ENCODE measurements at places on chromosomes 1 and 21.

GRCh38 chr1:241591317-241591716, 48.9 kb downstream of the CHML start:
- no peak for DNase-seq

DNA sequence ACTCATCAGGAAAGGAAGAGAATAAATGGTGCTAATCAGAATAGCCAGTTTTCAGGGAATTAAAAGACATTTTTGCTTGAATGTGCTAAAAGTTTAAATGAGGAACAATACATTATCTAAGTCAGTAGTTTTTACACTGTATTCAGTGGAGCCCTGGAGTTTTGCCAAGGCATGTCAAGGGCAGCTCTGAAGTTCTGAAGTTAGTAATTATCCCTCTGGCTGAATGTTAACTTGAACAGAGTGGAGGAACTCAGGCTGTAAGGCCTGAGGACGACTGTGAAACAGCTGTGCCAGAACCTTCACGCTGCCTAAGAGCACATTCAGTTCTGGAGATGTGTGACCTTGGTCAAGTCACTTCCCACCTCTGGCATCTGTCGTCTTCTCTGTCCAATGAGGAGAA, 68.1 kb downstream of the EDEM3 start:
- no peak for DNase-seq

DNA sequence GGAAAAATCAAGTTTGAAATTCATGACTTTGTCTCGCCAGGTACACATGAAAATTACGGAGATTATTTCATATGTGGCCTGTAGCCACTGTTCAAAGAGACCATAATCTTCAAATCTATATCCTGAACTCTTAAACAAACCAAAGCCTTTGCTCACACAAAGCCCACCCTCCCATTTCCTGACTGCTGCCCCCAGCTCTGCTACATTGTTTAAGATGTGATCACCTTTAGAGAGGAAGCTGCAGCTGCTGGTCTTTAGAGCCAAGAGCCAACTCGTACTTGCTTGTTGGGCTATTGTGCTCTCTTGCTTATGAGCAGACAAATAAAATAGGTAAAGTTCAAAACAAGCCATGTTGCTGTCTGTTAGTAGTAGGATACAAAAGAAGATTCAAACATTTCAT, 71.9 kb downstream of the DTL start:
- DNase-seq: no peak

GRCh38 chr1:17672226-17672625, 82.9 kb upstream of the ACTL8 start:
- no peak for DNase-seq

DNA sequence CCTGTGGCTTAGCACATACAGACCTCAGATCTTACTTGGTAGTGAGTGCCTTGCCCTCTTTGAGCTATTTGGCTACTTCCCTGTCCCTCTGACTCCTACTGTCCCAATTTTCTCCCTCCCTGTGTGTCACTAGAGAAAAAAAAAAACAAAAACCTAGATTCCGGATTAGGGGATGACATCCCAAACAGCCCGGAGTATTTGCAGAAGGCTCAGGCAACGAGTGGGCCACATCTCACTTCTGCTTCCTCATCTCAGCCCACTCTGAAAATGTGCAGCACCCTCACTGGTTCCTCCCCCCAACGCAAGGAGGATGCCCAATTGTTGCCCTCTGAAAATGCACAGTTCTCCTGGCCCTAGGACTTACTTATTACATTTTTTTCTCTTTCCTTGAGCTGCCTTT, 4.9 kb downstream of the NHLH1 start:
- no peak for DNase-seq

GRCh38 chr1:212290608-212291007, 5.4 kb downstream of the PPP2R5A start:
- DNase-seq: no peak

- DNase-seq: no peak
Observed at GRCh38 chr1:63634471-63634870, 41.3 kb downstream of the PGM1 start.

GRCh38 chr1:65151641-65152040, 3.6 kb downstream of the AK4 start:
- DNase-seq: no peak

- no peak for DNase-seq
Observed at GRCh38 chr1:115727706-115728249, 40.7 kb downstream of the CASQ2 start.

GRCh38 chr21:37207441-37208009, 59.6 kb downstream of the VPS26C start:
- DNase-seq: no peak

DNA sequence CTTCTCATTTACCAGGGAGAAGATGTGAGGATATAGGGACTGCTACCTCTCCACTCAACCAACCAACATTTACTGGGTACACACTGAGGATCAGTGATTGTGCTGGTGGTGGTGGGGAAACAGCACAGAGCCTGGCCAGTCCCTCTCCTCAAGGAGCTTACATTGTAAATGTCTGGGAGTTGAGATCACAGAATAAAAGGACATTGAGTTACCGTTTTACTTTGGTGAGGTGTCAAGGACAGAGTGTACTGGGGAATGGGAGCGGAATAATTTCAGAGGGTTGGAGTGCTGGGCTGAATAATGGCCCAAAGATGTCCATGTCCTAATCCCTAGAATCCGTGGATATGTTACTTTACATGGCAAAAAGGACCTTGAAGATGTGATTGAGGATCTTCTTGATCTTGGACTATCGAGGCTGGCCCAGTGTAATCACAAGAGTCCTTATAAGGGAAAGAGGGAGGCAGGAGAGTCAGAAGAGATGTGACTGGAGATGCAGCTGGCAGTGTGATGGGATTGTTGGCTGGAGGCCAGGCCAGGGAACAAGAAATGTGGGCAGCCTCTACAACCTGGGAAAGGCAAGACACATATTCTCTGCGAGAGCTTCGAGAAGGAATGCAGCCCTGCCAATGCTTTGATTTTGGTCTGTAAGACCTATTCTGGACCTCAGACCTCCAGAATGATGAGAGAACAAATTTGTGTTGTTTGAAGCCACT, 26.6 kb upstream of the RWDD3 start:
- DNase-seq: no peak

GRCh38 chr21:32712043-32712442, 15.8 kb downstream of the SYNJ1 start:
- DNase-seq: no peak

DNA sequence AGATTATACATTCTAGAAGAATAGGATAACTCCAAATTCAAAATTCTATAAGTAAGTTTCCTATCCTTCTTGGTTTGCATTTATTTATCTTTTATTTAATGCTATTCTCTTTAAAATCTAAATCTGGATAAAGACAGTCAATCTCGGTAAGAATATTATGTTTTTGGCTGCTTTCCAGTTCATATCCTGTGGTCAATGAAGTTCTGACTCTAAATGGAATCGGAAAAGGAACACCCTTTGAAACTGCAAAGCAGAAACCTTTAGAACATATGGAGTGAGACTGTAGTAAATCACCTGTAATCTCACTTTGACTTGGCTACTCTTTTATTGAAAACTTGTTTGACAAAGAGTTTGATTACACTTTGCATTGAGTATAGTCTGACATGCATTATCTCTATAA, 85.2 kb downstream of the KIFAP3 start:
- DNase-seq: no peak

- DNase-seq: no peak
Observed at GRCh38 chr21:26148840-26149354, 21.7 kb downstream of the APP start.

DNA sequence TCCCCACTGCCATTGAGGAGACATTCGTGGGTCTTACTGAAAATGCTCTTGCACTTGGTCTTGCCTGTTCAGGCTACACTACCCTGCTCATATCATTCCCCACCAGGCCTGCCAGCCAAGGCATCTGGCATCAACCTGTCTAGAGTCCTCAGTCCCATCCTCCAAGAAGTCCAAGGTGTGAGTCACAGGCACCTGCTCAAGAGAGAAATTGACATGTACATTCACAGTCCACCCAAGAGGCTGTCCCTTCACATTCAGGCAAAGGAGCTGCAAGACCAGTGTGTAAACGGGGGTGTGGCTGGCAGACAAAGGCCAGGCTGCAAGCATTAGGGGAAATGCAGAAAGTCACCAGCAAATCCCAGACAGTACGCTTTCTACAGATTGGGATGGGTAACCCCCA, 13.1 kb upstream of the PLA2G2C start:
- no peak for DNase-seq

GRCh38 chr1:217089361-217090014, 366.3 kb upstream of the ESRRG start:
- DNase-seq: peak; percentile 62

GRCh38 chr1:27414091-27414490, 21.7 kb downstream of the GPR3 start:
- DNase-seq: no peak

GRCh38 chr1:116537040-116537831, 33.6 kb downstream of the CD58 start:
- DNase-seq: no peak

- DNase-seq: peak; percentile 32
Observed at GRCh38 chr1:216531263-216532239, 108.3 kb upstream of the USH2A start.

- no peak for DNase-seq
Observed at GRCh38 chr1:178057141-178057765, 36.7 kb upstream of the RASAL2 start.

DNA sequence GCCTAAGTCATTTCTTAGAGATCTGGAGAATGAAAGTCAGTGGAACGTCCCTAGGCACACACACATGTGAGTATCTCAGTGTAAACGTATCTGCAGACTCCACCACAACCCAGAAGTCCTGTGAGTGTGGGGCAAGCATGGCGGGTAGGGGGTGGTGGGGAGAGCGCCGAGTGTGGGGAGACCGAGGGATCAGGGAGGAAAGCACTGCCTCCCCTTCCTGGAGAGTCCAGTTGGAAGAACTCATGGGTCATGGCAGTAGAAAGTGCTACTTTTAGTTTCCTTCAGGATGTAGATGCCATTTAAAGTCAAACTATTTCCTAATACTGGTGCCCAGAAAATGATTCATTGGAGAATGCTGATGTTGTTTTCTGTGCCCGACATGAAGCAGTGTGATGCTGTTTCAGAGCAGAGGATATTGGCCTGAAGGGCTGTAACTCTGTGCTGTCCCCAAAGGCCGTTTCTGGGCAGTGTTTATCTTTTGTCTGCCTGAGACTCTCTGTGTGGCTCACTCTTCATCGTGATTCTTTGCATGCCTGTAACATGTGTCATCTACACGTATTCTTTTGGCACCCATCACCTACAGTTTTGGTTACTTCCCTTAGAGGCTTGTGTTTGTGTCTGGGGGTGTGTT, 45.7 kb upstream of the TSPAN2 start:
- no peak for DNase-seq

DNA sequence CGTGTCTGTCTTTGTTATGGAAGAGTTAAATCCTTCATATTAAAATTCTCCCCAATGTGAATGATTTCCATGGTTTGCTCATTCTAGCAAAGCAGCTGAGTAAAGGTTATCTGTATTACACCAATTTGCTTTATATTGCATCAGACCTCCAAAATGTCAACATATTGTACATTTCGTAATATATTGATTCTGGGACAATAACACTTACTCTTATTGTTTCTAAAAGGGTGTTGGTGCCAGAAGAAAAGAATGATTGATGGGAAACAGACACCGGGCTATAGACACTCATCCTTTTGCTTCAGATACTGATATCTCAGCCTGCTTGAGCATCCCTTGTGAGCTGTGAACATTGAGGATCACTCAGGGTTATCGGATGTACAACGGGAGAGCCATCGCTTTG, 7.0 kb downstream of the NTNG1 start:
- DNase-seq: no peak

DNA sequence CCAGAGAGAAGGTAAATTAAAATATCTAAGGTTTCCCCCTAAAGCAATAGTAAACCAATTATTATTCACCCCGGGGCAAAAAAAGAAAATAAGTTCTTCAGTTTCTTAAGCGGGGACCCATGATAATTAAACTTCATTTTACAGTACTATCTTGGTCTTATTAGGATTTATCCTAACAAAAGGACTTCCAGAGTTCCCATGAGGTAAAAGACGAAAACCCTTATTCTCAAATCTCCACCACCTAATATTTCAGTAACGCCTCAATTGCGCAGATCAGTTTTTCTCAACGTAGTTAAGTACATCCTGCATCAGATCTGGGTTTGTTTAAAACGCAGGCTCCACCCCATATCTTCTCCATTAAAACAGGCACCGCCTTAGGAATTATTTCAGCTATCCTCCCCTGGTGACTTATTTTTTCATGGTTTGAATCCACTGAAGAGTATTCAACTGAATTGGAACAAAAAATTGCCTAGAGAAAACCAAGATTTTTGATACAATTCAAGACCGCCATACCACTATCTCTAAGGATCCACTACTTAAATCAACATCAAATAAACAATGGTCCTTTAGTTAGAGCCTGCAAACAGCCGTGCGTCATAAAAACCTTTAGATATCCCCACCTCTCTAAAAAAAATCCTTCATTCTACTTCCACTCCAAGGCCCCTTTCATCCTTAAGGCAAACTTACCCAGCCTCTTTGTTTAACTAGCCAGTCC, 1.7 kb downstream of the MCL1 start:
- no peak for DNase-seq

GRCh38 chr1:59691261-59691660, 123.5 kb upstream of the HOOK1 start:
- no peak for DNase-seq

- DNase-seq: peak; percentile 53
Observed at GRCh38 chr1:184504040-184504954, 117.5 kb downstream of the C1orf21 start.

DNA sequence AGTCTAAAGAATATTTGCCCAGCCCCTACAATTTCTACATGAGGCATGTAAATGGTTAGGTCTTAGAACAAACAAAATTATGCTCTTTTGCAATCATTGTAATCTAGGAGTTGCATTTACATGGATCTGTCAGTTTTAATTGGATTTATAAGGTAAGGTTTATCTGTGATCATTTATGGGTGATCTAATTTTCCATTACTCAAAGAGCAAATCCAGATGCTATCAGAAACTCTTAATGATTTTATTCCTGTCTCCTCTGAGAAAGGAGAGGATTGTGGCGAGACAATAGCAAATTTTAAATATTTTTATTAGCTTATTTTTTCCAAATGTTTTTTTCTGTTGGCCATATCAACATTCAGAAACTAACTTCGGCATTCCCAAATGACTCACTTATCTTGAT, 14.2 kb upstream of the NEGR1 start:
- no peak for DNase-seq

DNA sequence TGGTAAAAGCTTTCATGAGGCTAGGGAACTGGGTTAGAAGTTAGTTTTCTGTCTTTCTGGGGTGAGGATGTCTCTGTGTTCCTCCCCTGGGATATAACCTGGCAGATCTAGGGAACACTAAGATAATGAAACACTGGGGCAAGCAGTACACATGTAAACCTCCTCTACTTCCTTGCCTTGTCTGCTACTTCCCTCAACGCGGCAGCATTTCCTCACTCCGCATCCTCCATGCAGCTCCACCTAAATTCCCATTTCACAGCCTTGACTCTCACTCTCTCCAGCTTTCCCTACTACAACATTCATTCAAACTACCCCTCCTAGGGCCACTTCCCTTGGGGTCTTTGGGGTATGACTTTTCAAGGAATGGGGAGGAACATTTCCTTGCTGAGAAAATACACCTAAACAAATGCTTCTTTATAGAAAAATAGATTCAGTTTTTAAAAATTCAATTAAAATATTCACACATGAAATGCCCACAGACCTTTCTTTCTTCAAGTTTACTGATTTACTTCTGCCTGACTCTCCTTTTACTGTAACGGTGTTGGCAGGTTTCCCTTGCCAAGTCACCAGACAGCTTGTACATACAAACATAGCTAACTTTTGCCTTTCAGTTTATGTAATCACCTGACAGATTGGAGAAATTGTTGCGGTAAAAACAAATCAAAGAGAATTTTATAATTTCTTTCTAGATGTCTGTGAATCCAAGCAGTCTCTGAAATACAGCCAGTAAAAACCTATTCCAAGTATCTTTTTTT, 90.1 kb downstream of the TNFSF18 start:
- DNase-seq: no peak

- no peak for DNase-seq
Observed at GRCh38 chr1:23238565-23238964, 21.3 kb upstream of the HTR1D start.
